CD4-positive, alpha-beta T cell treated with Interleukin-15 for 1 hour (primary cell): ENCODE measurements at places on chromosomes 6 and 20.

GRCh38 chr20:31691646-31692275, 30.9 kb downstream of the BCL2L1 start:
- DNase-seq = no peak

- DNase-seq = no peak
Measured at GRCh38 chr20:61749406-61750075, 316.1 kb downstream of the TAF4 start.

DNA sequence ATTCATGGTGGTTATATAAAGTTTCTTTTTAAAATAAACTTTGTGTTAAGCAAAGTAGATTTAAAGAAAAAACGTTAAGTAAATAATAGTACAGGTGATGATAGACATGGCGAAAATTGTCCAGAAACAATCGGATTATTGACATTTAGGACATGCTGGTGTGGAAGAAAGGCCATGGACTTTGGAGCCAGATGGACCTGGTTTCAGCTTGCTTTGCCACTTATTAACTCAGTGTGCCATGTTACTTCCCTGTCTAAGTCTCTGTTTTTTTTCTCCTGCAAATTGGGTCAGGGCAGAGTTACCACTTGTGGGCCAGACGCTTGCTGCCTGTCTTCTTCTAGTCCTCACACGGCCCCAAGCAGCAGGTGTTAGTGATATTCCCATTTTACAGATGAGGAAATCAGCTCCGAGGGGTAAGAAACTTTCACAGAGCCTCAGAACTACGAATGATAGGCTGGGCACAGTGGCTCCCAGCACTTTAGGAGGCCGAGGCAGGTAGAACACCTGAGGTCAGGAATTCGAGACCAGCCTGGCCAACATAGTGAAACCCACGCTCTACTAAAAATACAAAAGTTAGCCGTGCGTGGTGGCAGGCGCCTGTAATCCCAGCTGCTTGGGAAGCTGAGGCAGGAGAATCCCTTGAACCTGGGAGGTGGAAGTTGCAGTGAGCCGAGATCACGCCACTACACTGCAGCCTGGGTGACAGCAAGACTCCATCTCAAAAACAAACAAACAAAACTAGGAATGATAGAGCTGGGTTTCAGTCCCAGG, 12.4 kb downstream of the KIF3B start:
- DNase-seq = no peak

DNA sequence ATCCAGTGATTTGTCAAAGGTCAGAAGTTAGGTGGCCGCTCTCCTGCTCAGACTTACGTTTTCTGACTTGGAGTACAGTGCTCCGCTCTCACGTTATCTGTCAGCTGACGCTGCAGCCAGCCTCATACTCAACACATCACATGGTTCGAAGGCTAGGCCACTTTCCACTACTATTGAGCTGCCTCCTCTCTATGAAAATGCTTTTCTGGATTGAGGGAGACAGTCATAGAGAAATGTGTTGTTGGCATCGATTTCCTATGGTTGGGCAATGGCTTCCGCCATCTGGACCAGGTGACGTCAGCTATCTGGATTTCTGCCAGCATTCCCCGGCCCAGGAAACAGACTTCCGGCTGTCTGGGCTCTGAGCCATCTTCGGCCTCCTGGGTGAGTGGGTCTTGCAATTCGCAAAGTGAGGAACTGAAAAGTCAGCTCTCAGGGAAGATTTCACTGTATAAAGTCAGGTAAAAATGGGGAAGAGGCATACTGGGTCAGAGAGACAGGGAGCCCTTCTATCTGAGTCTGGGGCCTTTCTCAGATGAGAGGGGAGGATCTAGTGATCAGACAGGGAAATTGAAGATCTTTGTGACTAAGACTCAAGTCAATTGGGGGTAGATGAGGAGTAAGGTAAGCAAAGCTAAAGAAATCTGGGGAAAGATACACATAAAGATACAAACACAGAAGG, 37.5 kb upstream of the IER3 start:
- DNase-seq = peak; percentile 85

- no peak for DNase-seq
Measured at GRCh38 chr6:124768224-124768623, 194.0 kb upstream of the RNF217 start.

- DNase-seq = no peak
Measured at GRCh38 chr20:14979453-14979986, 642.1 kb upstream of the FLRT3 start.

- DNase-seq = peak; percentile 76
Measured at GRCh38 chr20:50385733-50386640, 124.2 kb upstream of the PTPN1 start.

GRCh38 chr6:156197513-156197912, 579.7 kb upstream of the ARID1B start:
- no peak for DNase-seq

GRCh38 chr20:37379967-37380828, 34.3 kb downstream of the SRC start:
- no peak for DNase-seq

DNA sequence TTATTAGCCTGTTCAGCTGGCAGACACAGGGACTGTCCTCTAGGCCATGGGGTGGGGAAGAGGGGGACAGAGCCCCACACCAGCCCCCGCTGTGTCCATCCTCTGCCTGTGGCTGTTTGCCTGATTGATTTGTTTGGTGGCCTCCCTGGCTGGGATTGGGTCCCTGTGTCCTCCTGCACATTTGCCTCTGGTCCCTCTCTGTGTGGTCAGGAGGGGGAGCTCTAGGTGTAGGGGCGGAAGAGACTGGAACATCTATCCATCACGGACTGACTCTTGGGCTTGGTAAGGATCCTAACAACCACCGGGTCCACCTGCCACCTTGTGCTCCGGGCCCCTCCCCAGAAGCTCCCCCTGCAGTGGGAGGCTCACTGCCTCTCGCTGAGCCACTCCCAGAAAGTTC, 38.4 kb upstream of the CCDC167 start:
- no peak for DNase-seq

DNA sequence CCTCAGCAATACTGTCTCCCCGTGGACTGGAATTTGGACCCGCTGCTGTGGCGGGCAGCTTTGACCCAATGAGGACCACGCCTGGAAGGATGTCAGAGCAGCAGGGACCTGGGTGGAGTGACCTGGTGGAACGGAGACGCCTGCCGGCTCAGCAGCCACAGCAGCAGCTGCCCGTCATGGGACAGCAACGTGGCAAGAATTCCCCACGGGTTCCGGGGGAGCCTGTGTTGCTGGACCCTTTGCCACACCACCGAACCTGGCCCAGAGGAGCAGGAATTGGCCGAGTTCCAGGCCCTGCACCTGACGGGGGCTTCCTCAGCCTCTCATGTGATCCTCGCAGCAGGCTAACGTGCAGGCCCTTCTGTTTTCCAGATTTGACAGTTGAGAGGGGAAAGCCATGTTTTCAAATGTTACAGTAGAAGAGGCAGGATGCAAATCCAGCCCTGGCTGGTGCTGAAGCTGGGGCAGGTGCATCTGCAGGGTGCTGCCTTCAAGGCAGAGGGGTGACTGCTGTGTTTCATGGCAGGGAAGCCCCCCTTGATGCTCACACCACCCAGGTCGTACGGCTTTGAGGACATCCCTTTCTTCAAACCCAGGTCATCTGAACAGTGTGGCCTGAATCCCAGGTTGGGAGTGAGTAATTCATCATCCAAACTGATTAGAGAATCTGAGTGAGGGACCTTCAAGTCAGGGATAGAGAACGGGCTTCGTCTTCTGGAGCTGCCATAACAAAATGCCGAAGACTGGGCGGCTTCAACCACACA, 93.4 kb downstream of the THBS2 start:
- DNase-seq = no peak

DNA sequence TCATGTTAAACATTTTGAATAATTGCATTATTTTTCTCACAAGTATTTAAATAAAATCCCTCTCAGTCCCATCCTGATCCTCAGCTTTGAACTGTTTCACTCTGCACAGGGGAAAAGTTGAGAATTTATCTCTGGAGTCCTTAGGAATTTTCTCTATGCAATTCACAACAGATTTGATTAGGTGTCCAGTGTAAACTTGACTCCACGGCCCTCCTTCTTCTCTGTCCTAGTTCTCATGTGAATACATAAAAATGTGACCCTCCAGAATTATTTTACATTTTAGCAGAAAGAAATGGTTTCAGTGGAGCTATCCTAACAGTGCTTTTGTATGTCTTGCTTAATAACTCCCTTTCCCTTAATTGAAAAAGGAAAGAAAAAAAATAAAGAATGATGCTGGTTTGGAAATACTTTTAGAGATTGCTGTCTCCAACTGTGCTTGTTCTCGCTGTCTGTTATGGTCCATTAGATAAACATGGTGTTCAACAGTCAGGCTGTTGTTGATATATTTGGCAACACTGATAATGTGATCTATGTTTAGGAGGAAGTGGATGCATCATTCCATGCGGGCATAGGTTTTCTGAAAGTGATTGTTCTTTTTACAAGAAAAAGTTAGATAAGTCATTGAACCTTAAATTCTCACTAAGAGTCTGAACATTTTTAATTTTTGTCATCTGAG, 599.4 kb upstream of the CITED2 start:
- DNase-seq = no peak

DNA sequence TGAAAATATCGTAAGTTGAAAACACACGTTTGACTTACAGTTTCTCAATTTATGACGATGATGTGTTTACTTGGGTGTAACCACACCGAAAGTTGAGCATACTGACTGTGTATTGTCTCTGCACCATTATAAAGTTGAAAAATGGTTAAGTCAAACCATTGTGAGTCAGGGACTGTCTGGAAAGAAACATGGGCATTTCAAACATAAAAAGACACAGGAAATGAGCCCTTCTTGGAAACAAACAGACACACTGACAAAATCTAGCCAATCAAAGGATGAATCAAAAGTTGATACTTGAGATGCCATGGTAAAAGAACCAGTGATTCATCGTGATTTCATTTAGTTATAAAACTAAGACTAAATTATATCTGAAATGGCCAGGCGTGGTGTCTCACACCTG, 5.3 kb downstream of the POPDC3 start:
- no peak for DNase-seq

- peak; percentile 92 for DNase-seq
Measured at GRCh38 chr6:35452183-35453090, at the start of gene FANCE. TSS of gene FANCE (plus strand) at chr6:35452338. CDS start at chr6:35452546, 208 bp downstream.

- no peak for DNase-seq
Measured at GRCh38 chr6:157150076-157150475, 173.2 kb downstream of the TMEM242 start.

DNA sequence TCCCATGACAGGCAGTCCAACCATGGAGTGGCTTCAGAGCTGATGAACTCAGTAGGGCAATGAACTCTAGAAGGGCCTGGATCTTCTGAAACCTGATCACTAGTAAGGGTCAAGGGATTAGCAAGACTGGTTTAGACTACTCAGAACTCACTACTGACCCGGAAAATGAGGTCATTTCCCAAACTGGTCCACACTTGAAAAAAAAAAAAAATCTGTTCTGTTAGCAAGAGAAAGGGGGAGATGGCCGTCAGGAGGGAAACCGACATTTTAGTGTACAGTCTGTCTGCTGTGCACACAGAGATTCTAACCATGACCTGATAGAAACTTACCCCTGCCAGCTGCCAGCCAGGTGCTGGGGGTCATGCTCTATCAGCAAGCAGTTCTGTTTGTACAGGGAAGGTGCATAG, 262.4 kb upstream of the AGPAT4 start:
- DNase-seq = no peak

GRCh38 chr6:160055378-160055777, 66.2 kb upstream of the SLC22A1 start:
- DNase-seq = no peak

GRCh38 chr6:33377171-33377570, 14.5 kb upstream of the KIFC1 start:
- DNase-seq = no peak

DNA sequence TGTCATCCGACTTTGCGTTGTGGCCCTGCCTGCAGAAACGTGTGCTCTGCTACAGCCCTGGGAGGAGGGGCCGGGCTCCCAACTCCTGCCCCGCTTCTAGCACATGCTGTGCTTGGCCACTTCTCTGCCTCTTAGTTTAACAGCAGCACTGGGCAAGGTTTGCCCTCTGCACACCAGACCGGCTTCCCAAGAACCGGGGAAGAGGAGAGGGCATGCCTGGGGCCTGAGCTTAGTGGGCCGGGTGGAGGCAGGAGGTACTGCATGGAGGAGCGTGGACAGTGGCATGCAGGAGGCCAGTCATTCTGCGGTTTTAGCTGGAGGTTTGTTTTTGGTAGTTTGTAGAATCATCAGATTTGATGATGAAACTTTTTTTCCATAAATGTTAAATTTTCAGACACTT, 45.5 kb downstream of the CEP43 start:
- no peak for DNase-seq

GRCh38 chr20:4855555-4855954, 133.8 kb downstream of the PRND start:
- no peak for DNase-seq

DNA sequence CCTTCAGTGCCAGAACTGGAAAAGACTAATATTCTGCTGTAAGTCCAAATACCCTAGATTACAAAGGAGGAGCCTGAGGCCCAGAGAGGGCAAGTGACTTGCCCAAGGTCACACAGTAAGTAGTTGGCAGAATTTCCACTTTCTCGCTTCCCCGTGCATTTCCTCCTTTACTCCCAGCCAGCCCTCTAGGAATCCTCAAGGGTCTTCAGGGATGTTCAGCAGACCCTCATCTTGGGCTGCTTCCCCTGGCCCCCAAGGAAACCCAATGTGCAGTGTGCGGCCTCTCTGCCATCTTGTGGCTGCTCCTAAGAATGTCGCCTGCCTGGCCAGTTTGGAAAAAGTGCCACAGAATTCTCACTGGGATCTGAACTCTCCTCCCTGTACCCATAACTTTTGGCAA, 217.7 kb upstream of the LRFN2 start:
- DNase-seq = no peak

- DNase-seq = no peak
Measured at GRCh38 chr20:33232486-33233072, 3.2 kb upstream of the BPIFA1 start.

DNA sequence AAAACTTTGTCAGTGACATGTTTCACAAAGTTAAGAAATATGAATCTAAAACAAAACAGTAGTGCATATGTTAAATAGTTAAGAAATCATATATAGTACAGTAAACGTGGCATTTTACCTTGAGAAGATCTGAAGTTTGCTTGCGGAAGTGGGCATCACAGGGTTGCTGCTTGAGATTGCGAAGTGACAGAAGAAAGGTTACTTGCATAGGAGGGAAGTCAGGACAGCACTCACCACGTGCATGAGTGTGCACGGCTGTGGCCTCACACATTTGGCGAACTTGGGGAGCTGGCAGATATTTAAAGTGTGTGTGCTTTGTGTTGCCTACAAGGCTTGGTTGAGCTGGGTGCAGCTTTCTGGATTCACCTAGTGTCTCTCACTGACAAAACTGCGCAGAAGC, 431.5 kb upstream of the ARID1B start:
- peak; percentile 20 for DNase-seq

DNA sequence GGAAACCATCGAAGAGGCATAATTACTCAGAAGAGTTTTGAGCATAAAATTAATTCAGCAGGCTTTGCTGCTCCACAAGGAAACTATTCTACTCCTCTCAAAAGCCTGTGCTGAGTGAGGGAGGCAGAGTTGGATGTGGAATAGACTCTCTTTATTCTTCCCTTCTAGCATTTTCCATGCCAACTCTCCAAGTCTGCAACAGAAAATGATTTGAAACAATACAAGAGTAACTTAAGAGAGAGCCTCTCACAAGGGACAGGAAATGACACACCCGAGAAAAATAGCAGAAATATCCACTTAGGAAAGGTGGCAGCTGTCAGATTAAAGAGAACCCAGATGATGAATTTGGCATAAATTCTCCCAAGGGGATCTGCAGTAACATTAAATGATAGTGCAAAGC, 26.3 kb upstream of the LAMP5 start:
- no peak for DNase-seq
